ENCODE measurements at places on chromosomes 2 and 18. TPM values are rescaled to one million over a fixed set of nuclear protein-coding genes. Genes with fewer than 3 reads are reported as not detected.
A peak's percentile ranks its signal among the peaks of the same experiment; 100 is the strongest.

DNA sequence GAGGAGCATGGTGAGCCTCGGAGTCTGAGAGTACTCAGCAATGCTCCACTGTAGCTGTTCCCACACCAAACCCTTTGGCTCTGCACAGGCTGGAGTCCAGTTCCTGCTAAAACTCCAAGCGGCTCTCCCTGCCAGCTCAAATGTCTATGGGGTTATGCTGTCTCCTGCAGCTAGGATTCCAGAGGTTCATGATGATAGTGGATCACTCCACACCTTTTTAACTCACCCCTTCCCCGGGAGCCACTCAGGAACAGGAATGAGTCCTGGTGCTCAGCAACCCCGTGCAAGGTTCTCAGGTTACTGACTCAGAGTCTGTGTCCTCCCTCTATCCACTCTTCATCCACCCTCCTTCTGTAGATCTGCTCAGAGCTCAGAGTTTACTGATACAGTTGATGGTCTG, 410.0 kb downstream of the CDH19 start:
- DNase-seq = no peak

NEU2 gene
- not detected for total RNA-seq

- no peak for DNase-seq
Measured at GRCh38 chr18:37346048-37346447, 219.6 kb downstream of the CELF4 start.

- no peak for DNase-seq
Measured at GRCh38 chr2:207423886-207424285, 105.9 kb upstream of the CREB1 start.

GRCh38 chr2:197937814-197938213, 133.4 kb downstream of the PLCL1 start:
- DNase-seq = no peak

TEX44 gene
- total RNA-seq = 0.48 TPM

DNA sequence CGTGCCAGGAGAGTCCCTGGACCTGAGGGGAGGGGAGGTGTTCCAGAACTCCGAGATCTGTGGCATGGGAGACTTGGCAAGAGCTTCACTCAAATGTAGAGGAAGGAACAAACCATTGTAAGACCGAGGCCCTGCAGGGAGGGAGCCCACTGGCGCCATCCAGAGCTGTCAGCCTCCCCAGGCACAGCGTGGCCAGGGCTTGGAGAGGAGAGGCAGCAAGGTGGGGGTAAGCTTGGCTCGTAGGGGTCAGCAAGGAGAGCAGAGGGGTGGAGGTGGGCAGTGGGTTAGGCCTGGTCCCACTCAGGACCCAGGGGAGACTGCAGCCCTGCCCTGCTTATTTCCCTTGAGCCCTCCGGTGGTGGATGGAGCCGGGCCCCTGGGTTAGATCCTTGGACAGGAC, 3.6 kb downstream of the TMEM177 start:
- no peak for DNase-seq

- no peak for DNase-seq
Measured at GRCh38 chr2:38485734-38486133, 108.7 kb upstream of the ATL2 start.

GRCh38 chr2:88010136-88010535, 6.2 kb downstream of the RNU2-63P start:
- no peak for DNase-seq

GRCh38 chr2:38462121-38462661, 85.1 kb upstream of the ATL2 start:
- peak; percentile 91 for DNase-seq

COL6A3 gene
- total RNA-seq = 1,957 TPM

DNA sequence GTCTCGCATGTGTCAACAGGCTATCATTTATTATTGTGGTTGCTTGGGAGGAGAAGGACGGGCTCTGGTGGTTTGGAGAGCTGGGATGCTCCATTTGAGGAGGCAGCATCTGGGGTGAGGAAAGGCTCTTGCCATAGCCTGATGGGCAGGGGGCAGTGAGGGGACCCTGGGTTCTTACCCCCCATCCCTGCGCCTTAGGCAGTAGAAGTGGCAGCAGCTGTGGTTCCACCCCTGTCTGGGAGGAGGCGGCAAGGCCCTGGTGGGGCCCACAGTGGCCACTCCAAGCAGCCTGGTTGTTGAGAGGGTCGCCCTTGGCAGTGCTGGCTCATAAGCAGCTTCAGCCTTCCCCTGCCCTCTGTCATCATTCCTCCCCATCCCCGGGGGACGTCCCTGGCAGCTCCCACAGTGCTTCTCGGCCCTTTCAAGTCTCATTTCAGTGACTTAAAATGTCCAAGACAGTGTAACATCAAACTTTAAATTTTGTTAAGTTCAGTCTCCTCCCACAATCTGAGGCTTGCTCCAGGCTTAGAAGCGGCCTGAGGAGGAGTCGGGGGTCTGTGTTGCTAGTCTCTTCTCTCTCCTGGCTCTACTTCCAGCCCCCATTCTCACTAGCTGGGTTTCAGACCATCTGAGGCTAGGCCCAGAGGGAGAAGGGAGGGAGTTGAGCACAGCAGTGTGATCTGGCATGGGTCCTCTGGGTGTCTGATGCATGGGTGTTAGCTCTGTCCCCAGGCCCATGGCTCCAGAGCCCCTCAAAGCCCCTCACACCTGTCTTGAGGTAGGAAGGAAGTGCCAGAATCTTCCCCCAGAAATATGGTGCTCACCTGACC, 34.9 kb upstream of the PTPN4 start:
- DNase-seq = no peak

CTAGE1 gene
- 8.9 TPM for total RNA-seq

IKZF2 gene
- total RNA-seq = 26.5 TPM

GRCh38 chr2:231015478-231015877, 19.6 kb downstream of the SPATA3 start:
- no peak for DNase-seq

DNA sequence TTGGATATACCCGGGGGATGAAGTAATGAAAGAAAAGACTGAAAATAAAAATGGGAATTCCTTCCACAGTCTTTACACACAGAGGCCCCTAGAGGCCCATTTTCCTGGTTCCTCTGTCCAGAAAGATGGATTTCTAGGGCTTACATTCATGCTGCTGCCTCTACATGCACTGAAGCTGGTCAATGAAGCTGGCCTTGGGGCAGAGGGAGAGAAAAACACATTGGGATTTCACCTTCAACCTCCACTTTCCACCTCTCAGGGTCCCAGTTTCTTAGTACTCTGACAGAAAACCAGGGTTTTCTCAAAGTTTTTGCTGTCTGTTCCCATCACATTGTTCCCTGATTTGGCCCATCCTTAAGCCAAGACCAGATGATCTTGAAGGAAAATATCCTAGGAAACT, 154.6 kb upstream of the ZSWIM2 start:
- DNase-seq = no peak

DNA sequence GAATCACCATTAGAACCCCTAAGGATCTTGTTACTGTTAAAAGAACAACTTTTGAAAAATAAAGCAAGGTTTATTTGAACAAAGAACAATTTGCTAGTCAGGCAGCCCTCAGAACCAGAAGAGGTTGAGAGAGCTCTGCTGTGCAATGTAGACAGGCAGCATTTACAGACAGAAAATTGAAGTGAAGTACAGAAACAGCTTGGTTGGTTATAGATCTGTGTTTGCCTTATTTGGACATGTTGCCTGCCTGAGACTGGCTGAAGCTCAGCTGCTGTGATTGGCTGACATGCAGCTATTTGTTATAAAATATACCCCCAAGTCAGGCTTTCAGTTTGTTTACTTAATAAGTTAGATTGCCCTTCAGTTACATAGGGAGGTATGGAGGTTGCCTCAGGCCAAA, 12.5 kb downstream of the MSTN start:
- DNase-seq = peak; percentile 23

CYP26B1 gene
- 0.48 TPM for total RNA-seq

GRCh38 chr2:223396993-223397392, 205.2 kb downstream of the SCG2 start:
- DNase-seq = no peak

- no peak for DNase-seq
Measured at GRCh38 chr18:25279961-25280360, 72.0 kb downstream of the ZNF521 start.

METAP1D gene
- total RNA-seq = 6.3 TPM

SERPINB10 gene
- 0.96 TPM for total RNA-seq

DNA sequence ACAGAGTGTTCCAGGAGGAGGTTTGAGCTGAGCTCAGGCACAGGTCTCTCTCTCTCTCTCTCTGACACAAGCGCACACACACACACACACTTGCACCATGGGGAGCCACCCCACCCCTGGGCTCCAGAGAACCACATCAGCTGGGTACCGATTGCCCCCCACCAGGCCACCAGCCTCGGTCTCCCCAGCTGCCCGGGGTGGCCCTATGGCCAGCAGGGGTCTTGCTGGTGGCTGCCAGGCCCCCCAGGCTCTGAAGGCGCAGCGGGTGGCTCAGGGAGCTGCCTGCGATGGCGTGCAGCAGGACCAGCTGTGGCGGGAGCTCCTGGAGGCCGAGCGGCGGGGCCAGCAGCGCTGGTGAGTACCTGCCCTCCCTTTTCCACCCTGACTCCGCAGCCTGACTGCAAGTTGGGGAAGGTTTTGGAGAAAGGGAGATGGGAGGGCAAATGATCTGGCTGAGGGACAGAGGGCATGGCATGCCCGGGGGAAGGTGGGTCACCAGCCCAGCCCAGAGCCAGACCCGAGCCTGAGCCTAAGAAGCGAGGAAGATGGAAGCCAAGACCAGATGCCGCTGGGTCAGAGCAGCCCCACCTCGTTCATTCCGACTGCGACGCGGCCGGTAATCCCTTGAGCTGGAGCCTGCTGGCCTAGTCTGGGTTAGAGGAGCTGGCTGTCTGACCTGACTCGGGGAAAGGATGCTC, 21.9 kb upstream of the SLC66A3 start:
- peak; percentile 78 for DNase-seq
